ENCODE measurements at places on chromosomes 16 and 17.

DNA sequence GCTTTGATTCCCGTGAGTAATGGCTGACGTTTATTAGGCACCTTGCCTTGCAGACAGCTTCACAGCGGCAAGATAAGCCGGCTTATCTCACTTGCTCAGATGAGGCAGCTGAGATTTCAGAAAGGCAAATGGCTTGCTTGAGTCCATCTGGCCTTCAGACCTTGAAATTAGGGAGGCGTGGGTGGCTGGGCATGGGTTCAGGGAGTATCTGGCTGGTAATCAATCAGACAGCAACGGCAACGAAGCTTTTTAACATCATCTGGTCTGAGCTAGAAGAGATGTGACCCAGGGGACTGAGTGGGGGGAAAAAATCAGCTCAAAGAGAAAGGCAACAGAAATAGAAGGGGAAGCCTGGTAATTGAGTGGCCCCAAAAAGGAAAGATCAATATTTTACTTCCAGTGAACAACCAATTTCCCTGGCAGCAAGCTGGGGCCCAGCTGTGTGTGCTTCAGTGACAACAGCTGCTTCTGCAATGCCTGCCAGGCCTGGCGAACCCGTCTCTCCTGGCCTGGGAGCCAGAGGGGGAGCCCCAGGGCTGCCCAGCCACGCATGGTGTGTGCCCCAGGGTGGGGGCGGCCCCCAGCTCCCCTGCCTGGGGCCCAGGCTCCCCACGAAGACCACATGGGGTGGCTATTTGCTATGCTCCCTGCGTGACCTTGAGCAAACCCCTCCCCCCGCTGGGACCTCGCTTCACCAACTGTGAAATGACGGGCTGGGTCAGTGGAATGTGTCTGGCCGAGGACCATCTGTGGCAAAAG is 34.0 kb downstream of the RAB11FIP4 start:
- no peak for DNase-seq

DNA sequence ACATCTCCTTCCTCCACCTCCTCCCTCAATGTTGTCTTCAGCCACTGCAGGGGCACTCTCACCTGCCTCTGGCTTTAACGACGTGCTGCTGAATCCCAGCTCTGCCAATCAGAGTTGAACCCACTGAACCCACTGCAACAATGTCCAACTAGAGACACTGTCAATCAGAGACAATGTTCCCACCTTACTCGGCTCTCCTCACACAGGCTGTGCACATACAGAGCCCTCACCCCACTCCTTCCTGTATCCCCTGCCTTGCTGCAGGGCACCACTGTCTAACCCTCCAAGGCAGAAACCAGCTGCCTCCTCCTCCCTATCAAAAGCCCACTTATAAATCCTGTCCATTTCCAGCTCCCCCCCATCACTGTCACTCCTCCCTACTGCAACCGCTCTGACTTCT is 58.7 kb downstream of the ANKRD11 start:
- no peak for DNase-seq

GRCh38 chr17:78257810-78258322 is 26.4 kb downstream of the TMEM235 start:
- DNase-seq, result no peak

- DNase-seq, result no peak
Observed at GRCh38 chr17:4679658-4680057, 24.3 kb downstream of the PELP1 start.

DNA sequence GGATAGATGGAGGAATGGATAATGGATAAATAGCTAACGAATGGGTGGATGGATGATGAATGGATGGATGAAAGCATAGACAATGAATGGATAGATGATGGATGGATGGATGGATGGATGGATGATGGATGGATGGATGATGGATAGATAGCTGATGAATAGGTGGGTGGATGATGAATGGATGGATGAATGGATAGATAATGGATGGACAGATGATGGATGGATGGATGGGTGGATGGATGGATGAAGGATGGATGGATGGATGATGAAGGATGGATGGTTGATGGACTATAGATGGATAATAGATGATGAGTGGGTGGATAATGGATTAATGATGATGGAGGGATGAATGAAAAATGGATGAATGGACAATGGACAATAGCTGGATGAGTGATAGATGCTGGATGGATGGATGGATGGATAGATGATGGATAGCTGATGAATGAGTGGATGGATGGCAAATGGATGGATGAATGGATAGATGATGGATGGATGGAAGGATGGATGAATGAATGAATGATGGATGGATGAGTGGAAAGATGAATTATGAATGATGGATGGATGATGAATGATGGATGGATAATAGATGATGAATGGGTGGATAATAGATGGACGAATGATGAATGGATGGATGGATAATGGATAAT is 239.8 kb downstream of the KATNIP start:
- DNase-seq, result no peak

- no peak for DNase-seq
Observed at GRCh38 chr17:76479515-76480060, 12.2 kb downstream of the AANAT start.

GRCh38 chr17:42819939-42820535 is 4.0 kb downstream of the BECN1 start:
- DNase-seq, result peak; percentile 54

- no peak for DNase-seq
Observed at GRCh38 chr16:46762583-46762982, 14.4 kb upstream of the MYLK3 start.

- no peak for DNase-seq
Observed at GRCh38 chr16:57878586-57878985, 76.3 kb upstream of the KIFC3 start.

- DNase-seq, result no peak
Observed at GRCh38 chr17:77027271-77027889, 113.4 kb upstream of the SEC14L1 start.
